Osteoblast (primary cell): ENCODE measurements at places on chromosomes 12 and 14. TPM values are rescaled to one million over a fixed set of nuclear protein-coding genes. Genes with fewer than 3 reads are reported as not detected.

The LMNTD1 gene
- not detected in 2 replicates for total RNA-seq

The KRT8 gene
- total RNA-seq, result 2.9 and 5.1 TPM in 2 replicates

The PTGR2 gene
- 6.5 and 7.2 TPM in 2 replicates for total RNA-seq

The SLC10A1 gene
- not detected in 2 replicates for total RNA-seq

The RIMBP2 gene
- total RNA-seq, result not detected in 2 replicates

The ANO4 gene
- not detected in 2 replicates for total RNA-seq

- no peak for DNase-seq
Measured at GRCh38 chr12:27627123-27627852, 69.0 kb upstream of the REP15 start.

DNA sequence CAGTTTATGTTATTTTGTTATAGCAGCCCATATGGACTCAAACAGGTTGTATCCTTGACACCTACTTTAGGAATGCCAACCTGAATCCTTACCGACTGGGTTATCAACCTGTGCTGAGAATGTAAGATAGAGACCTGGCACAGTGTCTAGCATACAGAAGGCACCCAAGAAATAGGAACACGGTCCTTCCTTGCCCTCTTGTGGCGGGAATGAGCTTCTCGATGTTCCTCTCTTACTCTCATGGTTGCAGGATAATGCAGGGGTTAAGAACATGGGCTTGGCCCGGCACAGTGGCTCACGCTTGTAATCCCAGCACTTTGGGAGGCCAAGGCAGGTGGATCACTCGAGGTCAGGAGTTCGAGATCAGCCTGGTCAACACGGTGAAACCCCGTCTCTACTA, 6.5 kb downstream of the C12orf43 start:
- DNase-seq, result no peak

- DNase-seq, result no peak
Measured at GRCh38 chr12:25121916-25122315, 73.0 kb downstream of the DNAI7 start.

- no peak for DNase-seq
Measured at GRCh38 chr12:15702276-15702675, 86.9 kb downstream of the EPS8 start.

DNA sequence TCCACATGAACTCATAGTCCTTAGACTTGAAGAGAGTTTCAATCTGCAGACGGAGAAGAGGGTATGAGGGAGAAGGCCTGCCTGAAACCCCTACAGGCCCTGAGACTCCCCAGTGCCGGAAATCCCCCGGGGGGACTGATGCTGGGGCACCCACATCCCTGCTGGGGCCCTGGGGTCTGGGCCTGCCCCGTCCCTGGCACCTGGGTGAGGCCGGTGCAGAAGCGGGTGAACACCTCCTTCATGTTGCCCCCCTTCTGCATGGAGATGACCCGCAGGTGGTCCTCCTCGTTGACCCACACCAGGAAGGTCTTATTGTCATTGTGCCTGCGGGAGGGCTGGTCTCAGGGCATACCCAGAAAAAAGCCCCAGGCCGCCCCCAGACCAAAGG, 2.4 kb downstream of the CKB start:
- no peak for DNase-seq

DNA sequence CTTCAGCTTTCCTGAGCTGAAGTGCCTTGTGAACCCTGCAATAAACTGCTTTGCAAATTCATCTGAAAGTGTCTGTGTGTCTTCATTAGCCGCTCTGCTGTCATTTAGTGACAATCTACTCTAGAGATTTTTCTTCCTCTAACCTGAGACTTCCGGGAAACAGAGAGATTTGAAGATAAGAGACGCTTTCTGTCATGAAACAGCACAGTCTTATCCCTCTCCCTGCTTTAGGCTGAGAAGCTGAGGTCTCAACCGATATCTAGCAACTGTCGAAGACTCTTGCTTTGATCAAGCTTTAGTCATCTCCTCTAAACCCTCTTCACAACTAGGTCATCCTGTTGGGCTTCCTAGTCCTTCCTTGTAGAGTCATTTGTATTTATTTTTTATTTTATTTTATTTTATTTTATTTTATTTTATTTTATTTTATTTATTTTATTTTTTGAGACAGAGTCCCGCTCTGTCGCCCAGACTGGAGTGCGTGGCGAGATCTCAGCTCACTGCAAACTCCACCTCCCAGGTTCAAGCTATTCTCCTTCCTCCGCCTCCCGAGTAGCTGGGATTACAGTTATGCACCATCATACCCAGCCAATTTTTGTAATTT, 1.2 kb downstream of the RNASE2 start:
- no peak for DNase-seq

DNA sequence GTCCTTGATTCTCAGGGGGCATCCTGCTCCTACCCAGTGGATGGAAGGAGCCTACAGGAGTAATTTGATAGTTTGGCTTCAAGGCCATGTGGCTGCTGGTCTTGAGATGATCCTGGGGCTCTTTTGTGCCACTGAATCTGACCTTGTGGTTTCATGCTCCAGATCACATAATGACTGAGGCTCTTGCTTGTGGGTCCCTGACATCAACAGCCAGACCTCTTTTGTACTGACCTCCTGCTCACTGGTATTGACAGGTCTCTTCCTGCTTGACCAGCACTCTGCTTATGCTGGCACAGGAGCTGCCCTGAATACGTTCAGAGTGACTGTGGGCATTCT, 23.2 kb upstream of the JPH4 start:
- DNase-seq, result no peak

- no peak for DNase-seq
Measured at GRCh38 chr12:78396538-78396937, 468.0 kb upstream of the SYT1 start.

- no peak for DNase-seq
Measured at GRCh38 chr12:83136411-83136810, 449.7 kb downstream of the TMTC2 start.

DNA sequence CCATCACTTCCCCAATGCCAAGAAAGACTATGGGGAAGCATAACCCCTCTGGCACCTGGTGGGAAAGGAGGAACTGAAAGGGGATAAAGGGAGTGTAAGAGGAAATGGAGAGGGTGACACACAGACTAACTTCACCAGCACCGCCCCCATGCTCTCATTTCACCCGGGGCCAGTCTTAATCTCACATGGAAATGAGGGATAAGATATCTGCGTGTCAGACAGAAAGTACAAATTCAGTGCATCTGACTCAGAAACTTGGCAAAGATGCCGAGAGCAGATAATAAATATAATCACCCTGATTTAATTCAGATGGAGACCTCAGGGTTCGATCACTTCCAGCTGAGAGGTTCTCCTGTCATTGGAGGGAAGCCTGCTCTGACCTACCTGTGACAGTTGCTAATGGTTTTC, 191.6 kb downstream of the DUSP6 start:
- DNase-seq, result peak; percentile 30

GRCh38 chr14:22008766-22009165, 335.1 kb upstream of the OR4E1 start:
- DNase-seq, result no peak

- no peak for DNase-seq
Measured at GRCh38 chr12:27422697-27423096, 23.8 kb upstream of the SMCO2 start.

DNA sequence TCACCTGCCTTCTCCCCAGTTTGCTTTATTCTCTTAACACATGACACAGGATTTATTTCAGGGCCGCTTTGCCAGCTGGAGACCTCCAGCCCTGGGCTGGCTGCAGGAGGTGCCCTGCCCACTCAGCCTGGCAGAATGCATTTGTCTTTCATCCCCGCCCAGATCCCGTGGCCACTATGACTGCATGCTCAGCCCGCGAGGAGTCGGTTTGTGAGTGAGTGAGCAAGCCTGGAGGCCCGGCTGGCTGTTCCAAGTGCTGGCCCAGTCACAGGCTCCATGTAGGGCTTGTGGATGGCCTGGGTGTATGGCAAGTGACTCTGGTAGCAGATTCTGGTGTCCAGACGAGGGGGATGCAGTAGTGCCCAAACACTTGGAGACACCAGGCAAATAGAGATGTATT, 2.1 kb downstream of the TDP1 start:
- DNase-seq, result peak; percentile 67

- DNase-seq, result peak; percentile 56
Measured at GRCh38 chr12:6626654-6627283, 9.0 kb downstream of the LPAR5 start.

DNA sequence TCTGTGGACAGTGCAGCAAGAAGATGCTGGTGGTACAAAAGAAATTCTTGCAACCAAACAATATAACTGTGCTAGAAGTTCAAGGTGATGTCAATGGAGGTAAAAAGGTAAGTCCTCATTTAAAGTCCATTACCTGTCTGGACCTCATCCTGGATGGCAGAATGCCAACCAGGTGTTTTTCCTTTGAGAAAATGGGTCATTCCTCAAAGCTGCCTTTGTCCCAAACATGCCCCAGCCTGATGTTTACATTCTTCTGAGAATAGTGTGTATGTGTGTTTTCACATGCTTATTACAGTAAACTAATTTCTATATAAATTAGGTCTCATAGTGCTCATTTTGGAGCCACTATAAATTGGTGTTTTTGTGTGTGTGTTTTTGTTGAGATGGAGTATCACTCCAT, 24.9 kb downstream of the ACTR6 start:
- no peak for DNase-seq

DNA sequence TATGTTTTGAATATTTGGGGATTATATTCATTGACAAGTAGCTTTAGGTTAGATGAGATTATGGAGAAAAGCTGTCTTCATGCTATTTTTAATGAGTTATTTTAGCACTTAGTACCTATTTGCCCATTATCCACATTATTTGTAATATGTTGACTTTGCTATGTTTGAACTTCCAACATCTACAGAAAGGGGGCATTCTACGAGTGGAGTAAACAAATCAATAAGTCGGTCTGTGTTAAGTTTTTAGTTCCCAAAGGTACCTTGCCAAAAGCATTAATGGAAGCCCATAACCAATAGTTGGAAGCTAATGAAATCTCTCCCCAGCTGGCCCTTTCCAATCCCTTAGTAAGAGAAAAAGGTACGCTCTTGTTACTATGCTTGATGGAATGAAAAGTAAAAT, 250.0 kb upstream of the E2F7 start:
- DNase-seq, result no peak

DNA sequence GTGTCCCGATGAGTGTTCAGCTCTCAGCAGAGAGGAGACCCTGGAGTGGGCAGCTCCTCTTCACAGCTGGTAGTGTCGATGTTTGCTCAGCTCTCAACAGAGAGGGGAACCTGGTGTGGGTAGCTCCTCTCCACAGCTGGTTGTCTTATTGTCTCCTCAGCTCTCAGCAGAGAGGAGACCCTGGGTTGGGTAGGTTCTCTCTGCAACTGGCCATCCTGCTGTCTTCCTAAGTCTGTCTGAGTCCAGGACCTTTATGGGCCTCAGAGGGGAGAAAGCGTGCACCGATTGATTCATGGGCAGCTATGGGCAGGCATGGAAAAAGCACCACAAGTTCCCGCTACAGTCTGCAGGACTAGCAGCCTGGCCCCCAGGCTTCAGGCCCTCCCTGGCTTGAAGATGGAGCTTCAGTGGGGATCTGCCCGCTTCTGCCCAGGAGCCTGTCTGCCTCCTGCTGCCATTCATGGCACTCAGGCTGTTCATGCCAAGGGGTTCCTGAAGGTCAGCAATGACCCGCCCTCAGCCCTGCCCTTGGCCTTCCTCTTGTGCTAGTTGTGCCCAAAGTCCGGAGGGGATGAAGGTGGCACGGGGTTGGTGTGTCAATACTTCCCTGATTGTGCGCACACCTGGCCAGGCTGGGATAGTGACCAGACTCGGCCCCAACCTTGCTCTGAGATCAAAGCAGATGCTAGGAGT, 224.2 kb downstream of the KCNC2 start:
- DNase-seq, result no peak

DNA sequence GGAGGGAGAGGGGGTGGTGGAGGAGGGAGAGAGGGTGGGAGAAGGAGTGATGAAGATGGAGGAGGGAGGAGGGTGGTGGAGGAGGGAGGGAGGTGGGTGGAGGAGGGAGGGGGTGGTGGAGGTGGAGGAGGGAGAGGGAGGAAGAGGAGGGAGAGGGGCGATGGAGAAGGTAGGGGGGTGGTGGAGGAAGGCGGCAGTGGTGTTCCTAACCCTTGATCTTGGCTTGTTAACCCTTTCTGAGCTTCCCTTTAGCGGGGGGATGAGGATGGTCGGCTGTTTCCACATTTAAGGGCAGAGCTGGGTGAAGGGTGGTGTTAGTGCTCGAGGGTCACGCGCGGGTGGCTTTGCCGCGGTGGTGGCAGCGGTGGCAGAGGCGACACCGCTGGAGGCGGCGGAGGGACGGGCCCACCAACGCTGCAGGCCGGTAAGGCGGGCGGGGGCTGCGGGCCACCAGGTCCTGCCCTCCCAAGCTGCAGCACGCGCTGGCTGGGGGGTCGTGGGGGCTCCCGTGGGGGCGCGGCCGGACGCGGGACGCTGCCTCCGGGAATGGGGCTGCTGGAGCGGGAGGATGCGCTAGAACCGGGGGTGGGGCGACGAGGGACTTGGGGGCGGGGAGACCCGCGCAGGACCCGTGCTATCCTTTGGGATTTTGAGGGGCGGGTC, 156.3 kb downstream of the PTPN11 start:
- no peak for DNase-seq

DNA sequence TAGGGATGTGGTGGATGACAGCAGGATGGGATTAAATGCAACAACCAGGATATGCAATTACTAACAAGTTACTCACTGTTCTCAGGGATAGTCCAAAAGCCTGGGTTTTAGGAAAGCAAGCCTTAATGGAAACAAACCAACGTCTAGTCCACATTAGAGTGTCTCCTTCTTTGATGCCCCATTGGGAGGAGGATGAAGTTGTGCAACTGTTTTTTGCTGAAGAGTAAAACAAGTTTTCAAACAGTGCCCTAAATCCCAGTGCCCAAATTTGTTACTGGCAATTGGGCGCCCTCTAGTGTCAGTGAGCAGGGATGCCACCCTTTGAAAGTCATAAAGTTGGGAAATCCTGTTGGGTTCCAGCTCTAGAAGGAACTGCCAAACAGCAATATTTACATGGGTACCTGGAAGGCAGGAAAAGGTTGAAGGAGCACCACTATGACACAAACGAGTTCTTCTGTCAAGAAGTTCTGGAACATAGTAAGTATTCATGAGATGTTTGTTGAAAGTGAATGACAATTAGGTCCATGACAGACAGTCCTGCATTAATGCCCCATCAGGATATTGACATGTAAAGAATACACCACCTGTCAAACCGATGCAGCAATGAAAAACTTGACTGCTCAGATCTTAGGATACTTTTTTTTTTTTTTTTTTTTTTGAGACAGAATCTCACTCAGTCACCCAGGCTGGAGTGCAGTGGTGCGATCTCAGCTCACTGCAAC, 11.1 kb upstream of the DPF3 start:
- DNase-seq, result peak; percentile 84

GRCh38 chr14:96964726-96965415, 167.7 kb downstream of the VRK1 start:
- DNase-seq, result no peak

DNA sequence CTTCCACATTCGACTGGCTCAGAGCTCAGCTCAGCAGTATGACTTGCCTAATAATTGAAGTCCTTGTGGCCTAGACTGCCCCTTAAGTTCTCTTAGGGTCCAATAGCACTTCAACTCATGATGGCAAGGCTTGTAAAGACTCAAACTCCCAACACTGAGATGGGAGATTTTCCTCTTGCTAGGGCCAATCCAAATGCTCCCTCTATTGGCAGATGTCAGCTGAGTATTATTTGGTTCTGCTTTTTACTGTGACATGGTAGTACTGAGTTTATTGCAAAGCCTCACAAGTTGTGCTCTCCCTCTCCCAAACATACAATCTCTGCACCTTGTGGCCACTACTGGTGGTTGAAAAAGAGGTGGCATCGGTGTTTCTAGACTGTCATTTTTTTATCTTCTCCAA, 164.2 kb downstream of the ALG10 start:
- DNase-seq, result no peak
